WTC11 (cell line): ENCODE measurements at places on chromosomes 5 and 9. TPM values are rescaled to one million over a fixed set of nuclear protein-coding genes. Genes with fewer than 3 reads are reported as not detected.

Gene DIPK1B
- 45.4 to 49.8 TPM (median 48.9 TPM) in 3 replicates for total RNA-seq

Gene PDE6A
- not detected in 3 replicates for total RNA-seq

Gene GCNT4
- total RNA-seq, result 0.71 to 1.8 TPM (median 0.80 TPM) in 3 replicates

Gene COL15A1
- 0.22 to 0.44 TPM (median 0.39 TPM) in 3 replicates for total RNA-seq

Gene DPYSL3
- 329 to 358 TPM (median 338 TPM) in 3 replicates for total RNA-seq

Gene HNRNPAB
- total RNA-seq, result 414 to 457 TPM (median 419 TPM) in 3 replicates

Gene TPRN
- 33.4 to 43.1 TPM (median 38.1 TPM) in 3 replicates for total RNA-seq

Gene MARCOL
- not detected in 3 replicates for total RNA-seq

Gene TAS2R1
- total RNA-seq, result not detected in 3 replicates

Gene MEIKIN
- total RNA-seq, result not detected in 3 replicates

Gene PCDHB11
- 0.61 to 1.2 TPM (median 0.92 TPM) in 3 replicates for total RNA-seq
